ENCODE measurements at places on chromosomes 16 and 17.
A peak's percentile ranks its signal among the peaks of the same experiment; 100 is the strongest.

DNA sequence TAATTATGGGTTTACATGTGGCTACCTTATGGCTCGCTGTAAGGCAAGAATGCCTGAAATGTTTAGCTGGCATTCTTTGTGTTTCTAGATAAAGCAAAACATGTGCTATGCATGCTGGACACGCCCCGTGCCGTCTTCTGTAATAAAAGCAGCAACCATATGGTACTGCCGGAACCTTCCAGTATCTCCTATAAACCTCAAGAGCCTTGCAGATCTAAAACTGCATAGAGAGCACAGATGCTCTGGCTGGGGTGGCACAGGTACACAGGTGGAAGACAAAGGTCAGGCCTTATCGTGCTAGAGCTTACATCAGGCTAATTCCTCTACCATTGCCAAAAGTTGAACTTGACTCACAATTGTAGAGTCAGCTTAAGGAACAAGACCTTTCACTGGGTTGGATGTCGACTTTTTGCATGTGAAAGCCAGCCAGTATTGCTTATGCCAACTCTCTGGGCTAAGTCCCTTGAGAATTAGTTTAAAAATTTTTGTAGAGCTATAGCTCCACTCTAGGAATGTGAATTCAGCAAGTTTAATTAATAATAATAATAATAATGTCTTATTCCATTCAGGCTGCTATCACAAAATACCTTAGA is 187.4 kb upstream of the CACNG5 start:
- no peak for DNase-seq

GRCh38 chr16:12876778-12877177 is 24.6 kb upstream of the SHISA9 start:
- DNase-seq = no peak

DNA sequence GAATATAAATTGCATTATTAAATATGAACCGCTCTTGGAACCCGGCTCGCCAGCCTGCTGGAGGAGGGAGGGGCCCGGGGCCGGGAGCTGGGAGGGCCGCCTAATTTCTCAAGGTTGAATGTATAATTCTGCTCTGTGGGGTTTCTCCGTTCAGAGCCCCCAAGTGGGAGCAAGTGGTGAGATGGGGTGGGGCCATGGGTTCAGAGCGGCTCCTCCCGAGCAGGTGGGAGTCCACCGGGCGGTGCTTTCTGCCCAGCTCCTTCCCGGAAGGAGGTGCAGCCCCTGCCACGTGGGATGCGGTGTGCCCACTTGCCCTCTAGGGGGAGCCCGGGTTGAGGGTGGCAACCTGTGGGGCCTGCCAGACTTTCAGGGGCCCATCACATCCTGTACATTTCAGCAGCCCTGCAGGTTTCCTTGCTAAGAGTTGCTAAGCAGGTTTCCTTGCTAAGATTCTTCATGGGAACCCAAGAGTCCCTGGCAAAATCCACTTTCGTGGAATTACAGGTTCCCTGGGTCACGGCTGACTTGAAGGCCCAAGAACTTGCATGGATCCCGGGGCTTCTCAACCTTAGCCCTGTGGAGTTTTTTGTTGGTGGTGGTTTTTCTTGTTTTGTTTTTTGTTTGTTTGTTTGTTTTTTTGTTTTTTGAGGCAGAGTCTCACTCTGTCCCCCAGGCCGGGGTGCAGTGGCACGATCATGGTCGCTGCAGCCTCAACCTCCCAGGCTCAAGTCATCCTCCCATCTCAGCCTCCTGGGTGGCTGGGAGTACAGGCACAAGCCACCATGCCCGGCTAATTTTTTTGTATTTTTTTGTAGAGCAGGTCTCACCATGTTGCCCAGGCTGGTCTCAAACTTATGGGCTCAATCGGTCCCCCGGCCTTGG is 196.7 kb upstream of the GSE1 start:
- DNase-seq = no peak

DNA sequence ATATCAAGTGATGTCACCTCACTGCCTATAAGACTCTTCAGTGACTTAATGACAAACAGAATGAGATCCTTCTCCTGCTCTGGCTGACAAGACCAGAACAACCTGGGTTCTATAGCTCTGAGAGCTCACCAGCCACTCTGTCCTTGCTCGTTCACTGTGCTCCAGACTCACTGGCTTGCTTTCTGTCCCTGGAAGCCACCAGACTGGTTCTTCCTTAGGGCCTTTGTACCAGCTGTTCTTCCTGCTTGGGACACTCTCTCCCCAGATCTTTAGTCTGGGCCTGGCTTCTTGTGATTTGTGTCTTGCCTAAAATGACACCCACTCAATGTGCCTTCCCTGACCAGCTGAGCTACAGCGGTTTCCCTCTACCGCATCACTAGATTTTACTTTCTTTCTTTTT is 76.1 kb downstream of the FTO start:
- no peak for DNase-seq

DNA sequence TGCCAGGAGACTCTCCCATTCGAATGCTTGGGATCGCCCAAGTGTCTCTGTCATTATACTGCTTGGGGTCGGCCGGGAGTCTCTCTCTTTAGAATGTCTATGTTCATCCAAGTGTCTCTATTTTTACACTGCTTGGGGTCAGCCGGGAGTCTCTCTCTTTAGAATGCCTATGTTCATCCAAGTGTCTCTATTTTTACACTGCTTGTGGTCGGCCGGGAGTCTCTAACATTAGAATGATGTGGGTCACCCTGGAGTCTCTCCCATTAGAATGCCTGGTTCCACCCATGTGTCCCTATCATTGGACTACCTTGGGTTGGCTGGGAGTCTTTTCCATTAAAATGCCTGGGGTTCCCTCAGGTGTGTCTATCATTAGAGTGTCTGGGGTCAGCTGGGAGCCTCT is 2230.4 kb downstream of the TP53TG3F start:
- DNase-seq = no peak

DNA sequence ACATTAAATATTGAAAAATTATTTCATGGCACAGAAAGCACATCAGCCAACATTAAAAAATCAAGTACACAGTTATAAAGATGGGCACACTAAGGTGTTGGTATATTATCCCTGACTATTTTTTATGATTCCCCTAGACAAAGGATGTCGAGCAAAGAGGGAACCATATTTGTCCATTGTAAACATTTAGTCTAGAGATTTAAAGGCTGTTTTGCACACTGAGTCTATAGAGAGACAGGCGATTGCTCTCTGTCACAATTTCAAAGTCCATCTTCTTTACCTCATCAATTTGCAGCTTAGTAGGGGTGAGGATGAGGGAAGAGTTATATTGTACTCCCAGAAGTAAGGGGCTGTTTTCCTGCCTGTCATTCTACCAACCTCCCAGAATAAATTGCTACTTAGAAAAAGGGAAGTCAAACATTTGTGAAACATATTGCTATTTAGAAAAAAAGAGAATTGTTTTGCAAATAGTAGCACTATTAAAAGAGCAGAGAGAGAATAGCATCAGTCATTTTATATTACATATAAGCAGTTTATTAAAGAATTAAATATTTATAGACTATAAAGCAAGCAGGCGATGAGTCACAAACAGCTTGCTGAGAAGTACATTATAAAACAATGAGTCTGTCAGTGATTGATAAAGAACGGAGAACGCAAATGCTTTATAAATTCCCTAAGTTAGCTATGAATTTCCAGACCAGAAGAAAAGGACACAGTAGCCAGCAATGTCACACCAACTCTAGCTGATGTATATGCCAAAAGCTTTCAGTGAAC is 270.6 kb upstream of the PMFBP1 start:
- no peak for DNase-seq

DNA sequence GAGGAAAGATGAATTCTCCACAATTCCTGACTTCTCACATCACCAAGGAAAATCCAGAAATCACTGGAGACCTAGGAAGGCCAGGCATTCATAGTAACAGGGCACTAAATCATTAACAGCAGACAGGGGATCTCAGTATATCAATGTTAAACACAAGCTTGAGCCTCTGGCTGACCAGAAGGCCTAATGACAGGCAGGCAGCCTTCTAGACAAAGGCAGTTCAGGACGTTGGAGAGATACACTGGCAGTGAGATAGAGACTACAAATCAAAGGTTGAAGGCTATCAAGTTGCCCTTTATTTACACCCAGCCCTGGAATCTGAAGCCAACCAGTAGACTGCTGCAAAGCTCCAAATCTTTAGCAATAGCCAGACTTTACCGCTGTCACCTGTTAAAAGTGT is 422.8 kb upstream of the CCL2 start:
- no peak for DNase-seq

DNA sequence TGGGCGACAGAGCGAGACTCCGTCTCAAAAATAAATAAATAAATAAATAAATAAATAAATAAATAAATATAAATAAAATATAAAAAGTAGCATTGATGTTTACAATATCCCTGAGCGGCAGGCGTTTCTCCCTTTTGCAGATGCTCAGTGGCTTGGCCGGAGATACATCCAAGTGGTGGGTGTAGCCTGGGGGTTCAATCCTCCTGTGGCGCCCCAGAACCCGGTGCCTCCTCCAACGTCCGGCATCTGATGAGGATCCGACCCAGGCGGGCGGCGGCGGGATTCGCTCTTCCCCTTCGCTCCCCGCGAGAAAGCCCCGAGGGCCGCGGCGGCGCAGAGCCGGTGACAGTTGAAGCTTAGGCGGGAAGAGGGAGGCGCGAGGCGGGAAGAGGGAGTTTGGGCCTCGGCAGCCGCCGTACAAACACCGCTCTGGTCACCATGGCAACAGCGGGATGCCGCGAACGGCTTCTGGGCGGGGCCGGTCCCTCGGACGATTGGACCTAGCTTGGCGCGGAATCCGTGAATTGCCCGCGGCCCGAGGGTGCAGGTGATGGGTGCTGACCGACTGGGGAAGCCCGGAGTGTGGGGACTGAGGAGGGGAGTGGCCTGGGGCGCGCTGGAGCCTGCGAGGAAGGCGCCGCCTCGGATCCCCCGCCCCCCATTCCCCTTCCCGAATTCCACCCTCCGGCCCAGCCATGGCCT is 12.7 kb upstream of the ALDOA start:
- no peak for DNase-seq

GRCh38 chr16:67673712-67674580 is 7.3 kb downstream of the C16orf86 start:
- DNase-seq = peak; percentile 85

- peak; percentile 81 for DNase-seq
These were observed 32.1 kb upstream of the SMURF2 start for GRCh38 chr17:64694207-64694606.

- DNase-seq = no peak
These were observed 71.5 kb upstream of the PLCG2 start for GRCh38 chr16:81707411-81708265.

DNA sequence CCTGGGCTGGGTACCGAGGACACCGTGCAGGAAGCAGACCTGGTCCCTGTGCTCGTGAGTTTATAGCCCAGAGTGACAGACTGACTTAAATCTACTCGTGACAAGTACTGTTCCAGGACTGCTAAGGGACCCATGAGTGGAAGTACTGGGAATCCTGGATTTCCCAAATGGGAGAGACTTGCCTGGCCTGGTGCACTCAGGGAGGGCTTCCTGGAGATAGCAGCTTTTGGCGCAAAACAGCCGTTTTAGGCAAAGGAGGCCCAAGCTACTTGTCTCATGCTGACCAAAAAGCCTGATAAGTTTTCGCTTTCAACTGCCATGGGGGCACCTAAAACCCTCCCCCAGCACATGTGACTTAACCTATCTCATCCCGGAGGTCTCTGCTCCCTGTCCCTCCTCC is 51.4 kb downstream of the ATP2C2 start:
- no peak for DNase-seq

DNA sequence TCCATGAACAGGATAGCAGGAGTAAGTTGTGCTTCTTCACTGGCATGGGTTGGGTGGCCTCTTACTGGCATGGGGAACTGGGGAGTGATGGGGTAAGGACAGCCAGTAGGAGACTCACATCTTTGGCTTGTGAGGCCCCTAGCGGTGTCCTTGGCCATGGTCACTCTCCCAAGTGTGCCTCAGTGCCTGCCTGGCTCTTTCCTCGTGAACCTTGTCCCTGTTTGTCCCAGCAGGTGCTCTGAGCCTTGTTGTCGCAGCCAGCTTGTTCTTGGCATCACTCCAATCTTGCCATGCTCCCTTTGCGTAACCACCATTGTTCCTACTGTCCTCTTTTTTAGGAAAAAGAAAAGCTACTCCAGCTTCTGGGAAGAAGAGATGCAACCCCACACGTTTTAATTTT is 53.6 kb upstream of the SDK2 start:
- DNase-seq = no peak

- no peak for DNase-seq
These were observed 542 bp downstream of the KLHL36 start for GRCh38 chr16:84648595-84649510.

DNA sequence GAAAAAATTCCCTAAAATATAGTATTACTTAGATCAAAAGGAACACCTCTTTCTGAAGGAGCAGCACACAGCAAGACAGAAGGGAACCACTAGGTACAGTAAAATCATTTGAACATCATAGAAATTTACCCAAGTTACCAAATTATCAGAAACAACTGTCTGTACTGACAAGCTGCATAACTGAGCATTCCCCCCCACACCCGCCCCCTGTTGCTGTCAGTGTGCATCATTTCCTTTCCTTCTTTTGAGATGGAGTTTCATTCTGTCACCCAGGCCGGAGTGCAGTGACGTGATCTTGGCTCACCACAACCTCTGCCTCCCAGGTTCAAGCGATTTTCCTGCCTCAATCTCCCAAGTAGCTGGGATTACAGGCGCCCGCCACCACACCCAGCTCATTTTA is 120.7 kb downstream of the TRIM37 start:
- no peak for DNase-seq

GRCh38 chr17:62778990-62779681 is 29.0 kb downstream of the MARCHF10 start:
- DNase-seq = no peak

DNA sequence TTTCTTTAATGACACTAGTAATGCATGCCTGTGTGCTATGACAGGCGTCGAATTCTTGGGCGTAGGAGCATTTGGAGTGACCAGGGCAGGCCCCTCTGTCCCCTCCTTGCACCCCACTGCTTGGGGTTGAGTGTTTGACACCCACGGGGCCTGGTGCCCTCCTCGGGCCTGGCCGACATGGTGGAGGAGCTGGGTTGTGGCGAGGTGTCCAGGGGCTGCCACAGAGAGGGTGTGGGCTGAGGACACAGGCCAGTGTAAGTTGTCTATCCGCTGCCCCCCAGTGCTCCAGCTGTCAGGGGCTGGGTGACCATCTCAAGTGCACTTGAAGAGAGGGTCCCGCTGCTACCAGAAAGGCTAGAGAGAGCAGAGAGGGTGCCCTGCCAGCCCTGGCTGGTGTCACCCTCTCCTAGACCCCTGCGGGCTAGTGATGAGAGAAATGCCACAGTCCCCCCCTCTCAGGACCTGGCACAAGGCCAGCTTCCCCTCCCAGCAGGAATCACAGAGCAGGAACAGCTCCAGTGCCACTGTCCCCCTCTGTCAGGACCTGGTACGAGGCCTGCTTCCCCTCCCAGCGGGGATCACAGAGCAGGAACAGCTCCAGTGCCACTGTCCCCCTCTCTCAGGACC is 30.5 kb downstream of the MGRN1 start:
- DNase-seq = no peak

- no peak for DNase-seq
These were observed 83.8 kb downstream of the SNX11 start for GRCh38 chr17:48191362-48191761.

Data from glomerular endothelial cell (primary cell).